ENCODE measurements at places on chromosomes 11 and 22.
A peak's percentile ranks its signal among the peaks of the same experiment; 100 is the strongest.

GRCh38 chr22:43622886-43623285 lies 189.2 kb downstream of the EFCAB6 start:
- DNase-seq = no peak

DNA sequence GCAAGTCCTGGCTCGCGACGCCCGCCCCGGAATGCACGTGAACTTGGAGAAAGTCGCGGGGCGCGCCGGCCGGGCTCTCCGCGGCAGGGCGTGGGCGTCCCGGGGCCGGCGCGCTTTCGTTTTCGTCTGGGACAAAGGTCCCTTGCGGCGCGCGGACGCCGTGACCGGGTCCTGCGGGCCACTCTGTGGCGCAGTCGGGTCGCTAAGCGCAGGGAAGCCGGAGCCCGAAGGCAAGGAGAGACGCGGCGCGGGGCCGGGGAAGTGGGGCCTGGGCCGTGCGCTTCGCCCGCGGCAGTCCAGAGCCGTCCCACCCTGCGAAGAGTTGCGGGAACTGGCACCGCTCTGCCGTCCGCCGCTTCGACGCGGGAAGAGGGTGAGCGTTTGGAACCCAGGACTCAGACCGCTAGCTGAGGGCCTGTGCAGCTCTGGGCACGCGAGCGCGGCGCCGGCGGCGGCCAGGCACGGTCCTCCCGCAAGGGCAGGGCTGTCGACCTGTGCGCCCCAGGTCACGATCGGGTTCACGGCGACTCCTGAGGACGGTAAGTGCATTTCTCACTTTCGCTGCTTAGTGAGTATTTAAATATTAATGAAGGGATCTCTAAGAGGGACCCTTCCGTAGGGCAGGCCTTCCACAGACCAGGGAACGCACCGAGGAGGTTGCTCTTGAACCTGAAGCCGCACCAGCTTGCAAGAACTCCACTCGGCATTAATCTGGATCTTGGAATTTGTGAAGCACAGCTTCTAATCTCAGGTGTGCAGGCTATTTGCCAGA lies 78.0 kb upstream of the PPARA start:
- DNase-seq = peak; percentile 83

- DNase-seq = peak; percentile 73
Observed at GRCh38 chr22:45638834-45639746, 32.5 kb upstream of the ATXN10 start.

- no peak for DNase-seq
Observed at GRCh38 chr11:118699506-118700220, 20.2 kb upstream of the TREH start.

- DNase-seq = no peak
Observed at GRCh38 chr11:86370171-86370570, 4.5 kb upstream of the CCDC81 start.

DNA sequence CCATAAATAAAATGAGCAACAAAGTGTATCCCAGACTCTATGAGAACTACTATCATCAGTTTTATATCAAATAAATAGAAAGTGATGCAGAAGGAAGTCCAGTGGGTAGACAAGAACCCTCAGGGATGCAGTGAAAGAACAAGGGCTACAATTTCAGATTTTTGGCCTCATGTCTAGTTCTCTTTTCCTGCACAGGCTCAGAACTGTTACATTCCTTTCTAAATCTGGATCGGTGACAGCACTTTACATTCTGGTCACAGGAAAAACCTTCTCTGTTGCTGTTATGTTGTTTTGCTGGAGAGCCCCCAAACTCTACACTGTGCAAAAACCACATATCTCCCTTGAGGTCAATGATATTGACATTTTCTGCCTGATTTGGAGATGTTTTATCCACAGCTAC lies 108.8 kb upstream of the ANO5 start:
- no peak for DNase-seq

DNA sequence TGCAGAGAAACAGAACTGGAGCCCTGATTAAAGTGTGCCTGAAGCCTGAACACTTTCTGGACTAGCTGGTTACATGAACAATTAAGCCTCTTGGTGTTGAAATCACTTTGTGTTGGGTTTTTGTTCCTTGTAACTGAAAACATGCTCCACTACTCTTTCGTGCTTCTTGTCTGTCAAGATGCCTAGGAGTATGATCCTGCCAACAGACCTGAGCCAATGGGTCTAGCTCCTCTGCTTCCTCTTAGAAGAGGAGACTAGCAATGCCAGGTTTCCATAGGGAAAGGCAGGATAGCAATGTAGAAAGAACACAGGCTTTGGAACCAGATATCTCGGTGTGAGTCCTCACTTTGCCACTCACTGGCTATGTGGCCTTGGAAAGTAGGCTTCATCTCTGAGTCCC lies 40.3 kb downstream of the IRAG1 start:
- DNase-seq = no peak

- no peak for DNase-seq
Observed at GRCh38 chr11:57069942-57070341, 81.2 kb downstream of the OR5AK2 start.

DNA sequence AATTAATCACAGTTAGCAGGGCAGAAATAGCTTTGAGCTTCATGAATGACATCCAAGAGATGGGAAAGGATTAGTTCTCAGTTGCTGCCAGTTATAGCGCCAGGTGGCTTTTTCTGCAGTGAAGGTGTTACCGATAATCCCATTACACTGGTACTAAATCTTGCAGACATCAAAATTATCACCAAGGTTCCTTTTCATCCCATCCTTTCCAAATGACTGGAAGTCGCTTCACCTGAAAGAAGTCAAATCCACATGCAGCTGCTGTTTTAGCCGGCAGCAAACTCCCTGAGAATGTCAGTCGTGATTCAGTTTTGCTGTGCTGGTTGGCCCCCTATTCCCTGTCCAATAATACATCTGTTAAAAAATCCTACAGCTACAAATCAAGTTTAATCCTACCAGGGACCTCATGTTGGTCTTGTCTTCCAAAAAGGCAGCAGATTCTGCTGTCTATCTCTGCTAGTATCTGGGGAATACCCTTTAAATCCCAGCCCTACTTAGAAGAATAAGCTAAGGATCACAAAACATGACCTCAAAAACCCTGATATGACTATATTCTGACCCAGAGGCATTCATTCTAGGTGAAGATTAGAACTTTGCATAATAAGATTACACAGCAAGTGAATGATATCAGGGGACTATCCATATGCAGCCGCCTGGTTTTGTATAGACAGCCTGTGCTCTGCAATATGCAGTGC lies 31.7 kb downstream of the IMMP1L start:
- no peak for DNase-seq

Measured in hematopoietic multipotent progenitor cell treated with erythropoietin and hydrocortisone succinate and interleukin-3 and kit ligand, for 4 days (in vitro differentiated cells).